RPMI7951 (cell line): ENCODE measurements at places on chromosomes 16 and 17. TPM values are rescaled to one million over a fixed set of nuclear protein-coding genes. Genes with fewer than 3 reads are reported as not detected.

The RHBDF1 gene
- total RNA-seq, result 14.6 and 19.9 TPM in 2 replicates

The HSD11B2 gene
- total RNA-seq, result not detected in 2 replicates

The ZNF18 gene
- total RNA-seq, result 3.9 and 7.7 TPM in 2 replicates

The CDH1 gene
- total RNA-seq, result not detected in 2 replicates

The TERB1 gene
- not detected in 2 replicates for total RNA-seq

The VEZF1 gene
- 65.2 and 78.7 TPM in 2 replicates for total RNA-seq

The CDH5 gene
- under 0.01 TPM in 1 of 2 replicates, not detected in the other for total RNA-seq

The NTN1 gene
- 0.12 and 0.20 TPM in 2 replicates for total RNA-seq

The PLXDC1 gene
- 1.4 and 4.2 TPM in 2 replicates for total RNA-seq

The PYY gene
- not detected in 2 replicates for total RNA-seq

The CCL11 gene
- not detected in 2 replicates for total RNA-seq

The GCGR gene
- not detected in 2 replicates for total RNA-seq

The MFAP4 gene
- 4.7 and 5.2 TPM in 2 replicates for total RNA-seq

The BAHCC1 gene
- total RNA-seq, result under 0.01 and 0.36 TPM in 2 replicates

The ACSM3 gene
- total RNA-seq, result 0.78 and 1.3 TPM in 2 replicates

The ALOX15B gene
- total RNA-seq, result not detected in 2 replicates
